SK-N-SH (cell line): ENCODE measurements at places on chromosomes 3 and 15.
A peak's percentile ranks its signal among the peaks of the same experiment; 100 is the strongest.

DNA sequence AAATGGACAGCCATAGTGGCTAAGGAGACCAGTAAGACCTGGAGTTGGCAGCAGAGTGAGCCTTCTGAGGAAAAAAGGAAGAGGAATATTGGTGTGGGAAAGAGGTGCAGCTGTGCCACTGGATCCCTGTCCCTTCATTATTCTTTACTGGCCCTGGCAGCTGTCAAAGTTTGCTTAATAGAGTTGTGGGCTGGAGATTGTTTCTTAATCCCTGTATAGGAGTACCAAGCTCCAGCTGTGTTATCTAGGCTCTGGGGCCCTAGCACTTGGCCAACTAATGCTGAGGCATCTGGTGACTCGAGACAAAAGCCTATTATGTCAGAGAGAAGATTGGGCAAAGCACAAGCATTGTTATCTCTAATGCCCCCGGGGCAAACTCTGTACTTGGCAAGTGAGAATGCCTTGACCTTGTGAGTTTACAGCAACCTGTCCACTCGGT lies 61.4 kb downstream of the ZNF609 start:
- peak; percentile 61 for DNase-seq

DNA sequence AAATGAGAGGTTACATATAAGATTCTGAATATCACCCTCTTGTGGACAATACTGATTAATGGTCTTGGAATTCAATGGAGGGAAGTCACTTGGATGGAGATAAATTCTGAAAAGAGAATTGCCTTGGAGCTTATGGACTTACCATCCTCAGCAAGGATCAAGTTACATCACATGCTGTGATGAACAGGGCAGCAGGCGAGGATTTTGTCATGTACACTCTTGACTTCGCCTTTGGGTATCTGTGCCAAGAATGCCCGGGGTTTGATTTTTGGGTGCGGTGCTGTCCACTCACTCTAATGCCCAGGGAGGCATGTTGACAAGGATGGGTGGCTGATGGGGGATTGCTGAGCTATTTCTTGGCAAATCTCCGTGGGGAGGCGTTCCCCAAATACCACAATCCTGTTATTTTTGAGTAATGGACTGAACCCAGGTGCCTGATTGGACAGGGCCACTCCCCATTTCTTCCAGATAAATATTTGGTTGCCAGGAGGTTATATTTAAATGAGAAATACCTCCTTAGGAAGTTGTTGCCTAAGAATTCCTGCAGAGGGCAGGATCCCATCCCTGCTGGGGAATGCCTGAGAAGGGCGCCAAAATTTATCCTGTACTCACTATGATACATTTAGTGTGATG lies 96.3 kb downstream of the TPRG1 start:
- no peak for DNase-seq

DNA sequence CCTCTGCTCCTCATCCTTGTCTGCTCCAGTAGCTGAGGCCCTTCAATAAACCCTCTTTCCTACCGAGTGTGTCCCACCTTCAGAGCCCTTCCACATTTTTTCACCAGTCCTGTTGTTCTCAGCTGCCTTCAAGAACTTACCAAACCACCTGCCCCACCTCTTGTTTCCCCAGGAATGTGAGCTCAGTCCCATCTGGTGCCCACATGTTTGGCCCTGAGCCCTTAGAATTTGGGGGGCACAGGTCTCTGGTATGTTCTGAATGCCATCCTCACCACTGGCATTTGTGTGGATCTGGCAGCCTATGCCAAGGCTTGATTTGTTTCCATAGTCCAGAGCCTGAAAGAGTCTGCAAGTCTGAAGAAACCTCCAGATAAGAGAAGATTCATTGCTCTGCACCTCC lies 315.2 kb upstream of the PPP2R3A start:
- no peak for DNase-seq

DNA sequence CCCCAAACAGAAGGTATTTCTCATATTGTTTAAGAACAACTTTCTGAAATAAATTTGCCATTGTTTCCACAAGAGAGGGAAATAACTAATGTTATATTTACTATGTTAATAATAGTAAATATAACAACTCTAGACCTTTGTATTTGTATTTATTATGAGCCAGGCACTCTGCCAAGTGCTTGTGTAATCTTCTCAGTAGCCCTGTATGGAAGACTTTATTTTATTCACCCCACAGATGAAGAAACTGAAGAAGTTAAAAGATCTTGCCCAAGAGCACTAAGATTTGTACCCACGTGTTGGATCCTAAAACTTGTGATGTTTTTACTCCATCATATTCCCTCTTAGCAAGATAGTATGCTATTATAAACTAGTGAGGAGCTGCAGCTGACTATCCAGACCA lies 12.0 kb upstream of the GNB4 start:
- DNase-seq: no peak

DNA sequence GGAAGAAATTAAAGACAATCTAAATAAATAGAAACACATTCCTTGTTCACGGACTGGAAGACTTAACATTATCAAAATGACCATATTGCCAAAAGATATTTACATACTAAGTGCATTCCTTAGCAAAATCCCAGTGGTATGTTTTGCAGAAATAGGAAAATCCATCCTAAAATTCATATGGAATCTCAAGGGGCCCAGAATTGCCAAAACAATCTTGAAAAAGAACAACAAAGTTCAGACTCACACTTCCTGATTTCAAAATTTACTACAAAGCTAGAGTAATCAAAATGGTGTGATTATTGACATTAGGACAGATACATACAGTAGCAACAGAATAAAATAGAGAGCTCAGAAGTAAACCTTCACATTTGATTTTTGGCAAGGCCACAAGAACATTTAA lies 515.5 kb downstream of the OCA2 start:
- DNase-seq: no peak

DNA sequence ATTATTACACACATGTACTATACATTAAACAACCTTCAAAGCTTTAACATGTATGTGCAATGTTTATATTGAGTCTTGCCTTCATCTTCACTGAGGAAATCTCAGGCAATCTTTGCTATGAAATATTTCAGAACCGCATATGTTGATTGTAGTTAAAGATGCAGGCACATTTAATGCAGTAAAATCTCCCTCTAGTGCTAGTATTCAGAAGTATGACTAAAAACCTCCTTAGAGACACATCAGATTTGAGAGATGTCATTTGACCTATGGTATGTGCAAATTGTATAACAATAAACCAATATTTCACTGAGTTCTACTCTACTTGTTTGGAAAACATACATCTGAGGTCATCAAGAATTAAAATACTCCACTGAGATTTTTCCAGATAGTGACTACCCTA lies 123.8 kb upstream of the C15orf61 start:
- no peak for DNase-seq

GRCh38 chr3:118534519-118534918 lies 500.1 kb downstream of the IGSF11 start:
- no peak for DNase-seq

- DNase-seq: no peak
Observed at GRCh38 chr3:89628856-89629670, 521.6 kb downstream of the EPHA3 start.

DNA sequence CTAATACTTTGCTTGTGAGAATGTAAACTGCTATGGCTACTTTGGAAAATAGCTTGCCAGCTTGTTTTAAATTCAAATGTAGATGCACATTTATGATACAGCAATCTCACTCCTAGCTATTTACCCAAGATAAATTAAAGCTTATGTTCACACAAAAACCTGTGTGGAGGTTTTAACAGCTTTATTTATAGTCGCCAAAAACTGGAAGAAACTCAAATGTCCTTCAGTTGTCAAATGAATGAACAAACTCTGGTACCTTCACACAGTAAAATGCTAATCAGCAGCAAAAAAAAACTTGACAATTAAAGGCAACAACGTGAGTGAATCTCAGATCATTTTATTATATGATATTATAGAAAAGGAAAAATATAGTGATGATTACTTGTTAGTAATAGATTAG lies 248.6 kb upstream of the NECTIN3 start:
- no peak for DNase-seq

DNA sequence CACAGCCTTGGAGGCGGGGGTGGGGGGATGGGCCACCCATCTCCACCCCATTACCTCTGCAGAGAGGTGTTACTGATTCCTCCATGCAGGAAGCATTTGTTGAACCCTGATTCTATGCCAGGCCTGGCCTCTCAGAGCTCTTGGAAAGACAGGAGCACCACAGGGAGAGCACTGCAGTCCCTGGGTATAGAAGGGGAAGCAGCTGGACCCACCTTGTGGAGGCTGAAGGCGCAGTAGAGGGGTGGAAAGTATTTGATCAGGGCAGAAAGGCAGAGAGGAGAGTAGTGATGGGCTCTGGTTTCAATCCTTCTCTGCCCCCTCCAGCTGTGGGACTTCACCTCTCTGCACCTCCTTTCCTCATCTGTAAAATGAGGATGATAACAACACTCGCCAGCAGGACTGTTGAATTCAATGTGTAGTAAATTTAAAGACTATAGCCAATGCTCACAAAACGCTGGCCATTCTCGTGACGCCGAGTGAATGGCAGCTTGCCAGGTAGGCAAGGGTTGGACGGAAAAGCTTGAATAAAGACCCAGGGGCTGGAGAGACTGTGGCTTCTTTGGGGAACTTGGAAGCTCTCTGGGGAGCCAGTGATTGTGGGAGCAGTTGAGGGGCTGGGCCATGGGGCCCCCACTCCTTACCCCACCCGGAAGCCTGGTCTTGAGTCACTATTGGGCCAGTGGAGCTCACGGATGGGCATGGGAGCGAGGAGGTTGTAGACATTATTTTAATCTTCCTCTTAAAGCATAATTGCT lies 8.0 kb upstream of the CCDC33 start:
- no peak for DNase-seq

GRCh38 chr3:79424811-79425210 lies 343.0 kb downstream of the ROBO1 start:
- DNase-seq: no peak

DNA sequence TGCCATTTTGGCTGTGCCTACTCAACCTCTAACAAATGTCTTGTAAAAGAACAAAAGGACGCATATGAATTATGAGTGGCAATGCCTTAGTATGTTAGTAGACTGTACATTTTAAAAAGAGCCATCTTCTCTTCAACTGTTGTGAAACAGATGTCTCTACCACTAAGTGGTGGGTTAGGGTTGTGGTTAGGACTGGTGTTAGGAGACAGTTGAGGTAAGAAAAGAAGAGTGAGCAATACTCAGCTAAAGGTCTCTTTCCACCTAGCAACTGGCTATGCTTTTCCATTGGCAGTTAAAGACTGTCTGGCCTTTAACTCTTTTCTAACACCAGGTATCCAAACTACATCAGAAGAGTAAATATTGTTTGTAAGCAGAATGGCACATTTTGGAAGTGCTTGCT lies 221.7 kb upstream of the TBC1D5 start:
- DNase-seq: no peak

DNA sequence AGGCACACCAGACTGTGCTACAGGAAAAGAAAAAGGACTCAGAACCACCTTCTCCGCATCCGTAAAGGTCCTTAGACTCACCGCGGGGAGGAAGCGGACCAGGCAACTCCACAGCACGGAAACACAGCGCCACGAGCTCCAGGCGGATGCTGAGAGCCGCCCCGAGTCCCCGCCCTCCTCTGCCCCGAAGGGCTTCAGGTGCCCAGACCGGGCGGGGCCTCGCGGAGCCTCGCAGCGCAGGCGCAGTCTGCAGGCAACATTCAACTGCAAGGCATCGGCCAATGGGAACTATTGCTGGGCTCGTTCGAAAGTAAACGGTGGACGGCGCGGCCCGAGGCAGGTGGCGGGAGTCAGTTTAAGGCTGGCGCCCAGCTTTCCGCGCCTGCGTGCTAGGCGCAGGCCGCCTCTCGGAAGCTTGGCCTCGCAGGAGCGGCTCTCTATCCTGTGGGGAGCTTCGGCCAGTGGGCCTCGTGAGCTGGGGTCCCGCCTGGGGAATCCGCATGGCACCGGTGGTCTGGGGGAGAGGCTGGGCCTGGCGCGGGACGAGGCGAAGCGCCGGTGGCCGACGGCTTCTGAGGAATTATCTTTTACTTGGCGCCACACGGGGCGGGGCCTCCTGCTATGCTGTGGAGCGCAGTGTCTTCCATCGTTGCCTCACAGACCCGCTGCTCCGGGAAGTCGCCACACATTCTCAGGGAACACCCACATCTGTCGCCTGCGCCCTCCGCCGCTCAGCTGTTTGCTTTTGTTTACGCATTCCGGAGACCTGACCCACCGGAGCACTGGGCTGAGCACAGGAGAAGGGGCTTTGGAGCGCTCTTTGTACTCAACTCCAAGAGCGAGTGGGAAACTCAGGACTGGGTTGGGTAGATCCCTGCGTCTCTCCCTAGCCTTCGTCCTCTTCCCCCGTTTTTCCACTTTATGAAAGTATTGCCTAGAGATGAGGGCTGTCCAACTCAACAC lies at the start of gene TRIM59:
TRIM59 (minus strand) TSS at position 151 of the 963 bp plus-strand sequence. CDS start 10,603 bp downstream, outside the sequence.
- peak; percentile 98 for DNase-seq

DNA sequence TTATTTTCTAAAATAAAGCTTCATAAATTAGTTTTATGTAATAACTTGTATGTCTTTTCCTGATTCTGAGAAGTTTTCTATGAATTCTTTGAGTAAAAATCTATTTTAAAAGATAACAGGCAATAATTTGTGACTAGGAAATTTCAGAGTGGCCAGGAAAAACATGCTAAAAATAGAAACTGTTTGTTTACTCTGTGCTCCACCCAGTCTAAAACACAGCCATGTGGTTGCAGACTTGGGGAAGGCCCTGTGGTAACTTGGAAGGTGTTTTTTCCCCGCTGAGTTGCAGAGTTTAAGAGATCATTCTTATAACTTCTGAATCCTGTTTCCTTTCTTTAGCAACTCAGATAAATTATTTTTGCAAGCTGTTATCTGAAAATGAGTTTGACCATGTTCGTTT lies 21.9 kb downstream of the PLCL2 start:
- DNase-seq: no peak

- no peak for DNase-seq
Observed at GRCh38 chr3:182596676-182597410, 196.5 kb upstream of the ATP11B start.

DNA sequence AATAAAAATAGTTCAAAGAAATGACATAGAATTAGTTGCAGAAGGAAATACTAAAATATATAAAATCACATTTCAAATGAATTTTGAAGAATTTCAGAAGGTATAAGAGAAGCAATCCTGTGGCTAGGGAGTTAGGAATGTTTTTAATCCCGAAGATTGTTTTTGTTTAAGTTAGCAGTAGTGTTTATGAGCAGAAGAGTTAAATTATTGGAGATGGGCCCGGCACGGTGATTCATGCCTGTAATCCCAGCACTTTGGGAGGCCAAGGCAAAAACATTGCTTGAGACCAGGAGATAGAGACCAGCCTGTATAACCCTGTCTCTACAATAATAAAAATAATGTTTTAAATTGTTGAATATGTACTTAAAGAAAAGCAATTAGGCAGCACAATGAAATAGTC lies 432.5 kb downstream of the MFSD1 start:
- no peak for DNase-seq

GRCh38 chr3:192220915-192221314 lies 506.4 kb downstream of the FGF12 start:
- no peak for DNase-seq

DNA sequence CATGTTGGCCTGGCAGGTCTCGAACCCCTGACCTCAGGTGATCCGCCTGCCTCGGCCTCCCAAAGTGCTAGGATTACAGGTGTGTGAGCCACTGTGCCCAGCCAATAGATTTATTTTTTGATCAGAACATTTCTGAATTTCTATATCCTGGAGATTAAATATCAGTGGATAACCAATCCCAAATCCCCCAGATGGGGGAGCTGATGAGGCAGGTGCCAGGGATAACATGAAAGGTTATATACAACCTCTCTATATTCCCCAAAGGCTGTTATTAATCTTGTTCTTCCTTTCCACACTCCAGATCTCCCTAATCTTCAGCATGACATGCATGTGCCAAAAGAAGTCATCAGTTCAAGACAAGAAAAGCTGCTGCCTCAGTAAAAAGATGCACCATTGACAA lies 112.3 kb downstream of the WDR76 start:
- DNase-seq: peak; percentile 40

GRCh38 chr3:111568355-111568754 lies 26.4 kb downstream of the CD96 start:
- DNase-seq: no peak
